ENCODE measurements at places on chromosomes 3 and 15.

DNA sequence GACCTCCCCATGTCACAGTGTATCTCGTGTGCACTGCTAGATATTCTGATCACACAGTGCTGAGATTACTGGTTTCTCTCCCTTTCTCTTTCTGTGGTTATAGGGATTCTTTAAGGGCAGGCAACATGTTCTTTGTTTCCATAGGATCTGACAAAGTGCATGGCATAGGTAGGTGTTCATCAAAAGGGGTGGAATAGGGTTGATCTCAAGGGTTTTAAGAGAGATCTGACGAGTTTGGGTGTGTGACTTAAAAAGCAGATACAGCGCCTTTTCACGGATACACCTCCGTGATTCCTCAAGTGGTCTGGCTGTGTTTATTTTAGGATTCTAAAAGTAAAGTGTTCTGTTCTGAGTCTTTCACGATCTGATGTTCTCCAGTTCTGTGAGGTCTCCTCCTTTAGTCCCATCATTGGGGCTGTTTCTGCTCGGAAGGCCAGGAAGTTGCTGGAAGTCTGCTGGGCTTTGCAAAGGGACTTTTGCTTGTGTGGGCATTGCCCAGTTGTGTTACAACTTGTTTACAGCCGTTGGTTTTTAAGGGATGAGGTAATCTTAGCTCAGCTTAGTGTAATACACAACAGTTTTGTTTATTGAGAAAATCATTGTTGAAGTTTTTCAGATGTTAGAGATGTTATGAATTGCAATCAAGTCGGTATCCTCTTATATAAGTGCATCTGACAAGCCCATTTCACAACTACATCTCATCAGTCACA, 34.8 kb downstream of the IGF1R start:
- no peak for DNase-seq

DNA sequence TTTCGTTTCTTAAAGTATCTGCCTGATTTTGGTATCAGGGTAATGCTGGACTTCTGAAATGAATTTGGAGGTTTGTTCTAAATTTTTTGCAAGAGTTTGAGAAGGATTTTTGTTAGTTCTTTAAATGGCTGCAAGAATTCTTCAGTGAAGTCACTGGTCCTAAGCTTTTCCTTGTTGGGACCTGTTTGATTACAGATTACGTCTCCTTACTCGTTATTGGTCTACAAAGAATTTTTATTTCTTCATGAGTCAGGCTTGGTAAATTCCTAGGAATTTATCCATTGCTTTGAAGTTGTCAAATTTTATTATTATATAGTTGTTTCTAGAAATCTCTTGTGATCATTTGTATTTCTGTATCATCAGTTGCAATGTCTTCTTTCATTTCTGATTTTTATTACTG, 196.0 kb downstream of the DPH6 start:
- DNase-seq: no peak

DNA sequence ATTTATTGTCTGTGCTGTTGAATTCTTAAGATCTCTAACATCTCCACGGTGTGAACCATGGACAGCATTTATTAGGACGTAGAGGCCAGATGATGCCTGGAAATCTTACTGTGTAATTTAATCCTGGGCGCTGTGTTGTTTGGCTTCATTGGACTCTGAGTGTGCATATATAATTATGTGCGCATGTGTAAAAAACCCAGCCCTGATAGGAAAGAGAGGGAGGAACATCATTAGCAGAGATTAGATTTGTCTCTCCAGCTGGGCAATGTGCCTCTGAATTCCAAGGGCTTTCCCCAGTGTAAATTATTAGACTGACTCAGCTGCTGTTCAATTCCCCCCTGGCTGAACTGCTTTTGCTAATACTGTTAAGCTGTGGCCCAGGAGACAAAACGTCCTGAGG, 39.6 kb downstream of the MAP3K13 start:
- peak; percentile 77 for DNase-seq

DNA sequence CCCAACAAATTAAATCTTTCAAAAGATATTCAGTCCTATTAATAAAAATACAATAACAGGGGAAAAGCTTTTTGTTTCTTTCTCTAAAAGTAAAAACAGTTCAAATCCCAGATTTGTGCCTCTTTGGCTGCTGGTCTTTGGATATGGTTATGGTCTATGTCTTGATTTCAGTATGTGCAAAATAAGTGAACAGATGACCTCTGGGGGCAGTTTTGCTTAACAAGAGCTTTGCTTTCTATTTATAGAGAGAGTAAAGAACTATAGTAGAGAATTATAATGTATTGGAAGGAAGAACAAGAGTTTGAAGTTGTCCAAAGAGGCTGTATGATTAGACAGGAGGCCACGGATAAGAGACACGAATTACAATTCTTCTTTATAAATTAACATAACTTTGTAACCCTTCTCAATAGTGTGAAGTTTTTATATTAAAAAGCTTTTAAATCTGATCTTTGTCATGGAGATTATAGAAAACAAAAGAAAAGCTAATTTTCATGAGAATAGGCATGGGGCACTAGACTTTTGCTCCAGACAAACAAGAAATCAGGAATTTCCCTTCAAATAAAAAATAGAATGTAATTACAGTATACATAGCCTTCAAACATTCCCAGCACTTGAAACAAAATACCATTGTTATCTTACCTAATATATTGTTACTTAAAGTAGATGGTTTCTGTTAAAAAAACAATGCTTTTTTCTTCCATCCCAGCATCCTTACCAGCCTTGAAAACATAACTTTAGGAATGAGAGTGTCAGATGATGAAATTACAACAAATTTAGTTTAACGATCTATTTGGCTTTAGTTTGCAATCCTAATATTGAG, 432.7 kb upstream of the ARHGEF26 start:
- no peak for DNase-seq

- DNase-seq: no peak
Observed at GRCh38 chr3:129974564-129974832, at the start of gene TRH. TRH (plus strand) TSS chr3:129974720; CDS start chr3:129975817, 1,097 bp downstream.

All from NCI-H774 (cell line).